ENCODE measurements at places on chromosomes 2 and 18.

DNA sequence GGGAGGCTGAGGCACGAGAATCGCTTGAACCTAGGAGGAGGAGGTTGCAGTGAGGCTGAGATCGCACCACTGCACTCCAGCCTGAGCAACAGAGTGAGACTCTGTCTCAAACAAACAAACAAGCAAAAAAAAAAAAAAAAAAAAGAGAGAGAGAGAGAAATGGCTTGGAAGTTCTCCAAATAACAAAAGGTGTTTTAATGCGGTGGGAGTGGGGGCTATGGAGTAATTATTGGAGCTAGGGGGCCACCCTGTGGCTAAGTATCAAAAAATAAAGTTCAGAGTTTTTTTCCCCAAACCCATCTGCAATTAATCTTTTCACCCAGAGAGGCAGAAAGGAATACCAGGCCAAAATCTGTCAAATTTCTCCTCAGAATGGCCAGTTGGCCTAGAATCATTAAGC lies 23.0 kb upstream of the CEP68 start:
- DNase-seq = no peak

- no peak for DNase-seq
Measured at GRCh38 chr2:238484522-238485452, 58.1 kb downstream of the ASB1 start.

- DNase-seq = no peak
Measured at GRCh38 chr18:22394428-22394827, 23.3 kb downstream of the CTAGE1 start.

GRCh38 chr2:202632682-202633290 lies 2.0 kb upstream of the FAM117B start:
- DNase-seq = no peak

DNA sequence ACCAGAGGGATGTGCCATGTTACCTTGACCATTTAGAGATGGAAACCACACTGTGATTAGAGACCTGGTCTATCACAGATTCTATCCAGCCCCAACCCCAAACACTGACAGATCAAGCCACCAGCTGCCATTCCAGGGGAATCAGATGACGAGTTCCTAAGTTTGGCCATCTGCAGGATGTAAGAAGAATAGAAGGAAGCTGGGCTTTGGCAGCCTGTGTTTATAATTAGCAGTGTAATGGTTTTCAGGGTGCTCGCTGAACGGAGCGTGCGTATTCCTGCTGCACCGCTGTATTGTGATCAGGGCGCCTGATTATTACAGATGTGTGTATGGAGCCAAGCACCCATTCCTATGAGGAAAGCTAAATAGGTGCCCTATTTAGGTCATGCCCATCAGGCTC lies 138.1 kb downstream of the LRRC30 start:
- DNase-seq = no peak

- DNase-seq = no peak
Measured at GRCh38 chr18:75462178-75462832, 34.8 kb upstream of the SMIM21 start.

DNA sequence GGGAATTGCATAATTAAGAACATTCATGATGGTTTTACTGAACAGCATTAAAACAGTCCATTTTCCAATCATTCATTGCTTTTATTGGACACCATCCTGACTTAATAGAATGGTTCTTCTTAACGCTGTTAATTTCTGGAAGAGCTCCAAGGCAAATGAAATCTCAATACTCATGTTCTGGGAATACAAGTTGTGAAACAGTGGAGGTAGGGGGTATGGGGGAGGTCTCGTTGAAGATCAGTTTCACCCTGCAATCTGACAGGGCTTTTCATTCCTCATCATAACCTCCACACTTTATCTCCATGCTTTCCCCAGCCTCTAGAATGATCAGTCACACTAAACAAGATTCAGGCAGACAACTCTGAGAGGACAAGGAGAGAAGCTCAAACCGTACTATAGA lies 113.6 kb downstream of the ETAA1 start:
- no peak for DNase-seq

DNA sequence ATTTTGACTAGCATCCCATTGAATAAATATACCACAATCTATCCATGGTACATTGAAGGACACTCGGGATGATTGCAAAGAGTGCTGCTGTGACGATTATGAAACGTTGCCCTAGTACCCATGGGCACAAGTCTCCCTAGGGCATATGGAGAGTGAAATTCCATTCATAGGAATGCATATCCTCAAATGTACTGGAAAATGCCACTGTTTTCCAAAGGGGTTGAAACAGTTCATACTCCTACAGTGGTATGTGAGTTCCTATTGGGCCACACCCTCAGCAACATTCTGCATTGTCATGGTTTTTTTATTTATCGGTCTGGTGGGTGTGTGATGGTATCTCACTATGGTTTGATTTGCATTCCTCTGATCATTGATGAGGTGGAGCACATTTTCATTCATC lies 130.6 kb downstream of the TWIST2 start:
- DNase-seq = no peak

- no peak for DNase-seq
Measured at GRCh38 chr2:80737047-80737446, 432.5 kb upstream of the LRRTM1 start.

DNA sequence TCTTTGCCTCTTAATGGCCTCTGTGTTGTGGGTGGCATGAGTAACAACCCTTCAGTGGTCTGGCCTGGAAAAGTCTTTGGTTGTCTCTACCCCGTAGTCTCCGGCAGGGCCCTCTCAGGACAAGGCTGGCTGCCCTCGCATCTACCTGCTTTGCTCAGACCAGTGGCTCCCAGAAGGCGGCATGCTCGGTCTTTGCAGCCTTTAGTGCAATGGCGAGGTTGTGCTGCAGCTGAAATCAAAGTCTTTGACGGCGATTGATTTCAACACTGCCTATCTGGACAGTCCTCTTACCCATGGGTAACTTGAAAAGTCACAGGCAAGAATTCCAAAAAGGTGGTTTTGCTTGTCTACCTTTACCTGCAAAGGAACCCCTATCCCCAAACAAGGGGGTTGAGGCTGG lies 95.9 kb downstream of the ALPK2 start:
- no peak for DNase-seq

- no peak for DNase-seq
Measured at GRCh38 chr2:169360984-169361705, 1.2 kb downstream of the LRP2 start.

- DNase-seq = peak; percentile 73
Measured at GRCh38 chr18:48928787-48929186, 22.0 kb downstream of the SMAD7 start.

GRCh38 chr2:162092658-162093556 lies 18.9 kb upstream of the DPP4 start:
- no peak for DNase-seq

- DNase-seq = no peak
Measured at GRCh38 chr18:463827-464541, 36.5 kb downstream of the COLEC12 start.

- DNase-seq = no peak
Measured at GRCh38 chr2:188523919-188524318, 232.2 kb downstream of the GULP1 start.

GRCh38 chr2:68721482-68722101 lies 13.0 kb upstream of the ARHGAP25 start:
- peak; percentile 39 for DNase-seq

DNA sequence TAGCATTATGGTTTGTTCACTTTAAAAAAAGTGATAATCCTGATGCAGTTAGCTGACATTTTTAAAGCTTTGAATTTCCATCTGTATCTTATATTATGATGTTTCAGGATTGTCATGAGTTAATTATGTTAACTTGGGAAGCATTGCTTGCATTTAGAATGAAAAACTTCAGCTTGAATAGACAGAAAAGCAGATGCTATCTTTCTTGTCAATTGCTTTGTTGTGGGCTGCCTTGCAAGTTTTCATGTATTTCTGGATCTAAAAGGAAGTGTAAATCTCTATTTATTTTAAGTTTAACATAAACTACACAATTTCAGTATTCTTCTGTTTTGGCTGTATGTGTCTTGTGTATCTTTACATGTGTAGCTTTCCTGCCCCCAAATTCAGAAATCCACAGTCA lies 479.5 kb downstream of the ARHGAP15 start:
- DNase-seq = no peak

- DNase-seq = no peak
Measured at GRCh38 chr2:110751642-110752041, 19.3 kb downstream of the ACOXL start.

DNA sequence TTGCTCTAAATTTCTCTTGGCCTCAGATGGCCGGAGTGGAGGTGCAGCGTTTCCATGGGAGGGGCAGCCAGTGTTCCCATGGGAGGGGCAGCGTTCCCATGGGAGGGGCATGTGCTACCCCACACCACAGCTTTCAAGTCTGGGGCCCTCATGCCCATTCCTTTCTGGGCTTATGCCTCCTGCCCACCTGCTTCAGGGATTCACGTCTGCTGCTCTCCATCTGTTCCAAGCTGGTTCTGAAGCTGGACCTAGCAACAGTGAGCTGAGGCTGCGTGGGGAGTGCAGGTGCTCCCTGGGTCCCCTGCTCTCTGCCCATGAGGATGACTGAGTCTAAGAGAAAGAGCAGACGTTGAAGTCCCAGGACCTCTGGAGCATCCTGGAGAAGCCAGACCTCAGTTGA lies 243.1 kb upstream of the PXDN start:
- DNase-seq = no peak

GRCh38 chr2:196598846-196599245 lies 40.7 kb upstream of the CCDC150 start:
- DNase-seq = no peak

DNA sequence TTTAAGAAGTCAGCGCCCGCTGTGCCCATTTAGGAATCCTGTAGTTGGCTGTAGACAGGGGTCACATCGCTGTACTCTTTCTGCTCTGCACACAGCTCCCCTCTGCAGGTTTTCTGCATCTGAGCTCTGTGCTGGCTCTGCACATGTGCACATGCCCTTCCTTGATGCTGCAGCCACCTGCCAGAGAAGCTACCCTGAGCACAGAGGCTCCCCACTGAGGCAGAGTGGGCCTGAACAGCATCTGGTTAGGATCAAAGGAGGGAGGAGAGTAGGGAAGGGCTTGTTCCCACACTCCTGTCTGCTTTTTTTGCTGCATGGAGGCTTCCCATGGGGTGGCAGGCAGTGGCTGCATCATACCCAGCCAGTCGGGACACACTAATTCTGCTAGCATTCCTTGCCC lies 238.9 kb downstream of the FHOD3 start:
- no peak for DNase-seq

- no peak for DNase-seq
Measured at GRCh38 chr2:17538022-17538843, 2.3 kb upstream of the VSNL1 start.

DNA sequence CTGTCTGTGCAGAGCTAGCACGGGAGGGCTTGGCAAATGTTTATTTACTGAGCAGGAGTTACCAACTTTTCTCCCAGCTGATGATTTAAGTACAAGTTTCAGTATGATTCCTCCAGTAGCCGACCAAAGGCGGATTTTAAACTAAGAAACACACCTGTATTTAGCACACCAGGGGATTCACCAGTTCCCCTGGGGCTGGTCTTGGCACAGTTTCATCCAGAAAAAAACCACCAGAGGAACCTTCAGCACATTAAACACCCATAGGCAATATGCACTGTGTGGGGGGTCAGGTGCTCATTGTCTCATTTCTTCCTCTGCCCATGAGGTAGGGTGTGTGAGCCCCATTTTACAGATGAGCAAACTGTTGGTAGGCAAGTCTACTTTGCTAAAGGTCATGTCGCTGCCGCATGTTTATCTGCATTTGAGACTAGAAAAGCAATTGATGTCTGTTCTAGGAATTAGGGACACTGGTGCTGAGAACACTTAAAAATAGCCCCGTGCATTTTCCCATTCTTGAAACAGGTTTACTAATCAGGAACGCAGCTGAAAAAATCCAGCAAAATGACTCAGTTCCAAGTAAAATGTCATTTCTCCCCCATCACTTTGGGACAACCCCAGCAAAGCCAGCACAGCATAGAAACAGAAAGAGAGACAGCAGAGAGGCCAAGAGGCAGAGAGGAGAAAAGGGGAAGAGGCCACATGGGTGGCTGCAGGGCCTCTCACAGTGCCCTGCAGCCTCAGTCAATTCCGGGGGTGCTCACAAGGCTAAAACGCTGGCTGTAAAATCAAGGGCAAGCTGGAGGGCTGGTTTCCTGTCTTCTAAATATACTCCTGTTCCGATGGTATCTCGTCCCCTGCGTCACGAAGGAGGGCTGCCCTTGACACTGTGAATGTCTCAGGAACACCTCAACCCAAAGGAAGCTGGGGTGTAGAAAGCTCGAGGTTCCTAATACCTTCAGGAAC lies 166.8 kb upstream of the ID2 start:
- peak; percentile 15 for DNase-seq

GRCh38 chr18:21177822-21178221 lies 64.2 kb upstream of the GREB1L start:
- DNase-seq = no peak

DNA sequence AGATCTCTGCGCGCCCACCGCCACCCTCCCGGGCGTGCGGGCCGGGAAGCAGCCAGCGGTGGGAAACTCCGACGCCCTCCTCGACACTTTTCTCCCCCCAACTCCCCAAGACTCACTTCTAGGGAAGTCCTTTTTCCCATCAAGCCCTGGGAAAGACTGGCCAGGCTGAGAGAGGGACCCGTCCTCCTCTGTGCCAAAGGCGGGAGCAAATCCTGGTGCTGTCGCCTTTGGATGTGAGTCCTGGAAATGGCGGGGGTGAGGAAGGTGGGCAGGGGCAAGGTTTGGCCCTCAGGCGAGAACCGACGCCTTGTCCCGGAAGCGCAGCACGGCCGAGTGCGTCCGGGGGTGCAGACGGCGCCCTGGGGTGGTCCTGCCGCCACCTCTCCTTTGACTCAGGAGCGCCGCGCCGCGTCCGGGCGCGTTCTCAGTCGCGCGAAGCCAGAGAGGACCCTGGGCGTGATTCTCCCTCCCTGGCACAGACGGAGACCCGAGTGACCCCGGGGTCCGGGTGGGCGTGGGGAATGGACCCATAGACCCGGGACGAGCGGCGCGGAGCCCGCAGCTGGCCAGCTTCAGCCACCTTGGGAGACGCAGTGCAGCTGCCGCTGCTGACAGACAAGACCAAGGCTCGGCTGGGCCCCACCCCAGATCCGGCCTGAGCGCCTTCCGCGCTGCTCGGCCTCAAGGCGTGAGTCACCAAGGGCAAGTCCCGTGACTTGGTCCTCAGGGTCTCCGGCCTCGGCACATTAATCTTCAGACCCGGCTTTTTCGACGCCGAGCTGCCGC lies 3.5 kb upstream of the LBX2 start:
- no peak for DNase-seq

DNA sequence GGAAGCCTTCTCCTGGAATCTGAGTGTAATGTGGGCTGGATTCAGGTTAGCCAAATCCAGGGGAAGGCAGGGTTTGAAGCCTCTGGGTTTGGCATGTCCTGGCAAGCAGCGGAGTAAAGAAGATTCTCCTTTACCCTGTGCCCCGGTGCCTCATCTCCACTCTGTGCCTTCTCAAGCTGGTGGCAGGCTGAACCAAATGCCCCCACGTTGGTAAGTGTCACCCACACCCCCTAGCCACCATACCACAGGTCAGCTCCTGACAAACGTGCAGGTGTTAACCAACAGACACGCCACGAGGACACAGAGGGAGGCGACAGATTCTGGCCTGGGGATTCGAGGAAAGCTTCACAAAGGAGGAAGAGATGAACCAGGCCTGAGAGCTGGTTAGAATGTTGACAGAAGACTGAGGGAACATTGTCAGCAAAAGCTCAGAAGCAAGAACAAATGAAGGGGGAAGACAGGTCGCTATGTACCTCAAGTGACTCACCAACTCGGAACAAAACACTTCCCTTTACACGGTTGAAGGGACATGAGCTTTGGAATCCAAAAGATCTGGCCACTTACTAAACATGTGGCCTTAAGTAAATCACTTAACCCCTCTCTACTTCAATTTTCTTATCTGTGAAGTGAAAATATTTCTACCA lies 85.2 kb upstream of the LCLAT1 start:
- no peak for DNase-seq
